ENCODE measurements at places on chromosomes 3 and 15. TPM values are rescaled to one million over a fixed set of nuclear protein-coding genes. Genes with fewer than 3 reads are reported as not detected.

SAMD7 gene
- total RNA-seq = not detected

ZNF860 gene
- under 0.01 TPM for total RNA-seq

CISH gene
- total RNA-seq = 0.99 TPM

FSIP1 gene
- 3.9 TPM for total RNA-seq

GOLGA6B gene
- total RNA-seq = not detected

ZNF385D gene
- total RNA-seq = 0.83 TPM

CLEC3B gene
- total RNA-seq = 56.3 TPM

C3orf20 gene
- total RNA-seq = not detected

NOX5 gene
- total RNA-seq = 0.33 TPM

ADAMTS7 gene
- total RNA-seq = 5.1 TPM

VEPH1 gene
- total RNA-seq = 34.7 TPM

RCCD1 gene
- total RNA-seq = 14.2 TPM

GRCh38 chr3:65633018-65633638, 405.6 kb downstream of the MAGI1 start:
- no peaks in the 10 kb centered on the region for H3K4me1 ChIP-seq
- no peak overlapping the region for H3K4me3 ChIP-seq
- no peaks in the 10 kb centered on the region for H3K36me3 ChIP-seq
- DNase-seq = no peak

DNA sequence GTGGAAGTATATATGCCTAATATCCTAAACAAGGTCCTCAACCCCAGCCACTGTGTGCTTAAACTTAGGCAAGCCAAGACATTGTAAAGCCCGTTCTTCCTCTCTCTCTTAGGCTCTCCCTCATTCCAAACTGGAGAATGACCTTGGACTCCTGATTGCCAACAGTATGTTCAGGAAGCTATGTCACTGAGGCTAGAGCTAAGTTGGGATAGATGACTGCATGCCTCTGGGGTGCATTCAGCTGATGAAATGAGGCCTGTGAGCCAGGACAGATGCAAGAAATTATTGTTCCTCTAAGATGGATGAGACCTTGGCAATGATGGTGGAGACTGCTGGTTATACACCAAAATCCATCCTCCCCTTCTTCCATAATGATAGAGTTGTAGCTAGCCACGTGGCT, 27.9 kb upstream of the TBC1D21 start:
- no peaks in the 10 kb centered on the region for H3K36me3 ChIP-seq
- no peak overlapping the region for H3K27ac ChIP-seq
- H3K27me3 ChIP-seq = peaks cover 14% of the 10 kb centered on the region
- H3K4me3 ChIP-seq = no peak overlapping the region

- no peak overlapping the region for H3K27ac ChIP-seq
- H3K4me3 ChIP-seq = no peak overlapping the region
- no peaks in the 10 kb centered on the region for H3K27me3 ChIP-seq
Observed at GRCh38 chr15:81781395-81781794, 264.4 kb downstream of the MEX3B start.

DNA sequence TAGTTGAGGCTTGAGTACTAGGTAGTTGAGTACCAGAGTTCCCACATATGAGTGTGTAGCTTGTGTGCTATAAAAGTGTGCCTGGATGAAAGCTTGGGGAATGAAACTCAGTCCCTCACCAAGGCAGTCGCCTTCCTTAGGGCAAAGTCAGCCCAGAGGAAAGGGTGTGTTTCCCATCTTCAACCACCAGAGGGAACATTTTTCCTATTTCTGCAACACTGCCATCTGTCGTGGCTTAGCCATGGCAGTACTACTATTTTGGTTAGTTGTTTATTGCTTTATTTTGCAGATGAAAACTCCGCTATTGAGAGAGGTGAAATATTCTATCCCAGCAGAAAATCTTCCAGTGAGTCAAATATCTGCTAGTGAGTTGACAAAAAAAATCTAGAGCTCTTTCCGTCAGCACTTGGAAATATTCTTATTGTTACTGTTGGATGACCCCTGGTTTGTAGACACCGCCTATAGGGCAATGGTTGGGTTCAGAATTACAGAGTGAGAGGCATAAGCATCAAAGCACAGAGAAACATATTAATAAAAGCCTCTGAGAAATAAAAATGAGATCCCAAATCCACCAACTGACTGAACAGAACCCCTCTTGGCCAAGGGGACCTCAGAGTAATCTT, 239.9 kb downstream of the CPNE4 start:
- H3K27ac ChIP-seq = no peak overlapping the region
- H3K36me3 ChIP-seq = no peaks in the 10 kb centered on the region
- DNase-seq = peak; percentile 74
- H3K27me3 ChIP-seq = no peaks in the 10 kb centered on the region
- no peaks in the 10 kb centered on the region for H3K4me1 ChIP-seq
- H3K4me3 ChIP-seq = no peak overlapping the region

DNA sequence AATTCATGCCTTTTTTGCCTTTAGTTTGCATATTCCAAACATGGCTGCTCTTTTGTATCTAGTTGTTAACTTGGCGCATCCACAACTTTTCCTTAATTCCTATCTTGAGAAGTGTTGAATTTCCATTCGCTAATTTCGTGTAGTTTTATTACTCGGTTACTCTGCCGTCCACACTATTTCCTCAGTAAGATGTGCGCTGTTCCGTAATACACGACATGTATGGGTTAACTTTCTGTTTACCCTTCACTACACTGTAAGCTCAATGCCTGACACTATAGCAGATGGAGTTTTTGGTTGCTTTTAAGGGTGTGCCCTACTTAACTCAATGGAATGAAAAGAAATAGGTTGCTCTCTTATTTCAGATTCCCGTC, 724 bp downstream of the RPSA start:
- H3K27ac ChIP-seq = peak overlapping the region; percentile 93
- DNase-seq = no peak
- H3K27me3 ChIP-seq = no peaks in the 10 kb centered on the region
- H3K36me3 ChIP-seq = peaks cover 14% of the 10 kb centered on the region
- H3K4me1 ChIP-seq = peaks cover 11% of the 10 kb centered on the region

DNA sequence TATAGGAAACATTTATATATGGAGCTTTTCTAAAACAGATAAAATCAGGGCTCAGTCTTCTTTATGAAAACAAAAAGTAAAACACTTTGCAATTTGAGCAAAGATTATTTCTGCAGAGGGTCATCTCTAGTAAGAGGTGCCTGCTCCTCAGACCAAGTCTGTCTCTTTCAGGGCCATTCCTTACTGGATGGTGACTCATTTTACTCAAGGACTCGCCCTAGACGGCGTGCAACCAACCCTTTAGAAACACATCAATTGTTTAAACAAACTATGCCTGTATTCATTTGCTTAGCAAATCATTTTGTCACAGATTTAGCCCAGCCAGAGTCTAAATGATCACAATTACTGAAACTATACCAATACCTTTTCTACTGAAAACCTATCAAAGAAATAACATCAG, 242.8 kb upstream of the ICE2 start:
- no peaks in the 10 kb centered on the region for H3K4me1 ChIP-seq
- H3K4me3 ChIP-seq = no peak overlapping the region
- peak; percentile 59 for DNase-seq
- H3K27ac ChIP-seq = no peak overlapping the region

DNA sequence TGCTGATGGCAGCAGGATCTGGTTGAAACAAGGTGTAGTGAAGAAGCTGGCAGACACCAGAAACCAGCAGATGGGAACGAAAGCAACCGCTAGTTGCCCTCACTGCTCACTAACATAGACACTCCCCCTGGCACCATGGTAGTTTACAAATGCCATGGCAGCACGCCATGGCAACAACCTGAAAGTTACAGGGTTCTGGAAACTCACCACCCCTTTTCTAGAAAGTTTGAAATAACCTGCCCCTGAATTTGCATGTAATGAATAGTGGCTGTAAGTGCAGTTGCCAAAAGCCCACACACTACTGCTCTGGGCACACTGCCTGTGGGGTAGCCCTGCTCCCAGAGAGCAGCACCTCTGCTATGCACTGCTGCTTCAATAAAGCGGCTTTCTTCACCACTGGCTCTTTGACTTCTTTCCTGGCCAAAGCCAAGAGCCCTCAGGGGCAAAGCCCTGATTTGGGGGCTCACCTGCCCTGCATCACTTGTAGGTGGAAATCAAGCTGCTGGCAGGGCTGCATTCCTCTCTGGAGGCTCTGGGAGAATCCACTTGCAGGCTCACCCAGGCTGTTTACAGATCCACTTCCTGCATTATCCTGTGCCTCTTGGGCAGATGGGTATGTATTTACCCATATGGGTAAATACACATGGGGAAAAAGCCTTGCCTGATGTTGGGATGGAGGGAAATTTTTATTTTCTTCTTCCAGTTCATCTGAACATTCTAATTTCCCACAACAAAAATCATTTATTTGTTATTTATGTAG, 2.0 kb upstream of the GP9 start:
- no peak overlapping the region for H3K4me3 ChIP-seq
- no peaks in the 10 kb centered on the region for H3K4me1 ChIP-seq
- no peaks in the 10 kb centered on the region for H3K36me3 ChIP-seq

- peaks cover 35% of the 10 kb centered on the region for H3K4me1 ChIP-seq
- no peaks in the 10 kb centered on the region for H3K27me3 ChIP-seq
- peak; percentile 93 for DNase-seq
- H3K36me3 ChIP-seq = no peaks in the 10 kb centered on the region
Observed at GRCh38 chr3:125107861-125108567, 52.2 kb upstream of the HEG1 start.

GRCh38 chr3:45199837-45200648, 26.0 kb downstream of the TMEM158 start:
- H3K27ac ChIP-seq = peak overlapping the region; percentile 46
- no peaks in the 10 kb centered on the region for H3K36me3 ChIP-seq
- DNase-seq = peak; percentile 100
- H3K27me3 ChIP-seq = no peaks in the 10 kb centered on the region
- H3K4me3 ChIP-seq = no peak overlapping the region

GRCh38 chr15:78672285-78673014, 31.4 kb upstream of the CHRNB4 start:
- H3K27me3 ChIP-seq = no peaks in the 10 kb centered on the region
- no peak for DNase-seq
- H3K36me3 ChIP-seq = no peaks in the 10 kb centered on the region
- no peak overlapping the region for H3K27ac ChIP-seq

DNA sequence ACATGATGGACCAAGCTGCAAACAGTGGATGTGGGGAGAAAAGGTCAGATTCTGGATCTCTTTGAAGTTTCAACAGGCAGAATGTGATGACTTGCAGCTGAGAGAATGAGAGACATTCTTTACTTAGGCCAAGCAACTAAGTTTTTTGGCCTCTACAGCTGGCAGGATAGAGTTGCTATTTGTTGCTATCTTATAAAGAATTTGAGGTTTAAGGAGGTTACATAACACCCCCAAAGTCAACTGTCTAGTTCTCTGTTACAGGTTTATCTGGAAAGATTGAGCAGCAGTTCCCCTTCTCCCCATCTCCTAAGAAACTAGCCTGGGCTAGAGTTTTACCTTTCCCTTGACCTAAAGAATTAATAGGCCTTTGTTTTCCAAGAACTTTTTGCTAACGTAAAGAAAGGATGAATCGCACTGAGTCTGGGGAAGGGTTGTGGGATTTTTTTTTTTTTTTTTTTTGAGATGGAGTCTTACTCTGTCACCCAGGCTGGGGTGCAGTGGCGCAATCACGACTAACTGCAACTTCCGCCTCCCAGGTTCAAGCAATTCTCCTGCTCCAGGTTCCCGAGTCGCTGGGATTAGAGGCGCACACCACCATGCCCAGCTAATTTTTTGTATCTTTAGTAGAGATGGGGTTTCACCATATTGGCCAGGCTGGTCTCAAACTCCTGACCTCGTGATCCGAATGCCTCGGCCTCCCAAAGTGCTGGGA, 26.6 kb upstream of the SLMAP start:
- H3K27ac ChIP-seq = no peak overlapping the region
- H3K36me3 ChIP-seq = no peaks in the 10 kb centered on the region
- H3K27me3 ChIP-seq = no peaks in the 10 kb centered on the region
- no peaks in the 10 kb centered on the region for H3K4me1 ChIP-seq

- H3K27ac ChIP-seq = no peak overlapping the region
- no peaks in the 10 kb centered on the region for H3K36me3 ChIP-seq
- H3K4me3 ChIP-seq = no peak overlapping the region
Observed at GRCh38 chr3:77906102-77906709, 866.3 kb downstream of the ROBO2 start.

DNA sequence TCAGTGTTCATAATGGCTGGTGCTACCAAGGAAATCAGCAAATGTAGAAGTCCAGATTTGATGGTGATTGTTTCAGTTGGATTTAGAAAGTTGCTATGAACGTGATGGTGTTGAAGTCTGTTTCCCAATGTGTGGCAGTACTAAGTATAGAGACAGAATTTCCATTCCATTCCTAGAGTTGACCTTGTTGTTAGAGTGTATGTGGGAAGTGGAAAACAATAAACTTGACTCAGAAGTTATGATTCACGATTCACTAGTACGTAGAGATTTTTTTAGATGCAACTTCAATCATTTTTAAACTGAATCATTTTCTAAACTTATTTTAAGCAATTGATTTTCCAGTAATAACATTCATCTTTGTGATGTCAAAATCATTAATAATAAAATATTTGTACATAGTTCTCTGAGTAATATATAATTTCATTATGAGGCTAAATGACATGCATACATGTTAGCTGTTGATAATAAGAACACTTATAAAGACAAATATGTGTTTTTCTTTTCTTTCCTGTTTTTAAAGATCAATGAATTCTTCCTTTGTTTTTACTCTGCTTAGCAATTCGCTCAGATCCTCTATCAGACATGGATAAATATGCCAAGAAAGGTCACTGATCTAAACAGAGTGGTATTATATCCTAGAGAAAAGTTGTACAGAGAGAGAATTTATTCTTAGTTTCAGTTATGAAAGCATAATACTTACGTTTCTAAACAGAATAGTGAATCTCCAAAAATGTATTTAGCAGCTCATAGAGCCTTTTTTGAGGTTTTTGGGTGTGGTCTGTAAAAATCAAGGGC, 108.8 kb upstream of the GPR149 start:
- no peaks in the 10 kb centered on the region for H3K27me3 ChIP-seq
- H3K27ac ChIP-seq = no peak overlapping the region
- H3K4me1 ChIP-seq = no peaks in the 10 kb centered on the region
- DNase-seq = no peak

DNA sequence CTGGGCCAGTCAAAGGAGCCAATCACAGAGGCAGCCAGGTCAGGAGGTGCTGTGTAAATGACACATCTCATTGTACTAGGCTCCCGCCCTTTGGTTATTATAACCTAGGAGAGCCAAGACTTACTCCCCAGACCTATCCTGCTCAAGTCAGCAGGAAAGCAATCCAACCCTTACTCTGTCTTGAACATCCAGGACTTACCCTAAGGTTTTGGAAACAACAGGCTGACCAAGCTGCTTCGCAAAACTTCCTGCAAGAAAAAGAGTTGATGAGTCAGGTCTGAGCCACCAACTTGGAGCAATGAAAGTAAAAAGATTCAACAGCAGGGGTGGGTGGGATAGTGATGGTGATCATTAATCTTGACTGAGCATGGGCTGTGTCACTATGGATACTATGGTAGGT, 144.4 kb downstream of the MYLK start:
- peak overlapping the region; percentile 90 for H3K27ac ChIP-seq
- peak; percentile 92 for DNase-seq
- H3K27me3 ChIP-seq = no peaks in the 10 kb centered on the region
- no peak overlapping the region for H3K4me3 ChIP-seq
- H3K36me3 ChIP-seq = peaks cover 14% of the 10 kb centered on the region

- DNase-seq = no peak
- H3K36me3 ChIP-seq = no peaks in the 10 kb centered on the region
- no peaks in the 10 kb centered on the region for H3K27me3 ChIP-seq
- no peak overlapping the region for H3K4me3 ChIP-seq
- H3K27ac ChIP-seq = no peak overlapping the region
Observed at GRCh38 chr3:177517906-177518305, 320.6 kb upstream of the TBL1XR1 start.

- H3K27ac ChIP-seq = no peak overlapping the region
- H3K27me3 ChIP-seq = no peaks in the 10 kb centered on the region
- no peak overlapping the region for H3K4me3 ChIP-seq
- no peak for DNase-seq
- H3K36me3 ChIP-seq = no peaks in the 10 kb centered on the region
Observed at GRCh38 chr15:100334905-100335304, 6.9 kb downstream of the ADAMTS17 start.
